ENCODE measurements at places on chromosomes 6 and 20.

DNA sequence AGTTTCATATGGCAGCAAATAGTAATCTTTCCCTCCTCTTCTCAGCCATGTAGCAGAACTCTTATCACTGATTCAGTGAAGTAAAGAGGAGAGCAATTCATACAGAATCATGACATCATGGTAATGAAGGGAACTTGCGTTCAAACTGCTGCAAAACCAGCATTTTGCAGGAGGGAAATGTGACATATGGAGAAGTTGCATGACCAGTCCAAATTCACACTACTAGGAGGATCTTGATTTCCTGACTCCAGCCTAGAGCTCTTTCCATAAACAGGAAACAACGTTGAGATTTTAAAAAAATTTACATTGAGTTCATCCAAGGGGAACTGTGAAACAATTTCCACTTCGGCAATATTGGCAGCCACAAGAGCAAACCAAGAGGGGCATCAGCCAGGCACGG is 63.8 kb downstream of the MBOAT1 start:
- DNase-seq: no peak

DNA sequence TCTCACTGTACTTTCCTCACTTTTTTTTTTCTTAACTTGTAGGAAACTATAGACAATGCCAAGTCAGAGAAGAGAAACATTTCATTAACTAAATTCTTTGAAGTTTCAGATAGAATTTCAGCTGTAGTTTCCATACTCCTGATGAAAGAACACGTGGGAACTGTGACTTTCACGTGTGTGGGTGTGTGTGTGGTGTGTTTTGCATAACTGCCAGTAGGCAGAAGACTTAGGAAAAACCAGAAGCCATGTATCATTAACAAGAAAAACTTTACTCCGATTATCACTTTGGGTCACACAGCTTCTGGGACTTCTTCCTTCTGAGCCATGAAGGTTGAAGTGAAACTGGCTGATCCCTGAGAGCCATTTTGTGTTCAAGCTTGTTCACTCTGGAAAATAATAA is 483.3 kb downstream of the TFAP2B start:
- DNase-seq: no peak

GRCh38 chr6:90019216-90019615 is 124.9 kb downstream of the GJA10 start:
- no peak for DNase-seq

DNA sequence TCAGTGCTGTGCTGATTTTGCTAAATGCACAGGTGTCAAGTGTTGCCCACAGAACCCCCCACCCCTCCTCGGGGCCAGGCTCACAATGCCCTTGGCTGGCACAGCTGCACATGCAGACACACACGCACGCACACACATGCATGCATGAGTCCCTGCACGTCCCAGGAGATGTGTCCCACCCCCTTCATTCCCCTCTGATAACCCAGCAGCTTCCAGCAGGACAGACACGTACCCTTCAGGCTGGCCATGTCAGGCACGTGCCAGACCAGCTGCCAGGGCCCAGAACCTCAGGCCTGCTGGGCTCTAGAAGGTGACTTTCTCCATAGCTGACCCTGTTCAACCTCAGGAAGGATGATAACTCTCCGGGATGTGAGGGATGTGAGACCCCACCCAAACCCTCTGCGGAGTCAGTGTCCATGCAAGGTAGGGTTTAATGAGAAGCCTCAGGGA is 44.4 kb downstream of the MRPL14 start:
- no peak for DNase-seq

- no peak for DNase-seq
Observed at GRCh38 chr20:11993886-11994461, 76.3 kb downstream of the BTBD3 start.
